ENCODE measurements at places on chromosomes 13 and 19.

DNA sequence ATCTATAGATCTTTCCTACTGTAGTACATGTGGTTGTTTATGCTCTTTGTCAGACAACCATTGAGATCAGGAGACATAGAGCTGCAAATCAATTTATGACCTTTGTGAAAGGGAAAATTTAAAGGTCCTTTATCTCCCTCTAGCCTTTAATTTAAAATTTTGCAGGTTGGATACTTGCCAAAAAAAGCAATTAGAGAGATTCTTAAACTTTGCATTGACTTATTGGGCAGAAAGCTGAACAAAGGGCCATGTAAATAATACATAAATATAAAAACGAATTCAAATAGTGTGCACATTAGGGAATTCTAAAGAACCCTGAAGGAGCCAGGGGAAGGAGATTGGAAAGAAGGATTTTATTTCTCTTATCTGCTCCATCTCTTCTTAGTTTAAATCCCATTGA is 22.0 kb upstream of the RB1 start:
- no peak for DNase-seq

DNA sequence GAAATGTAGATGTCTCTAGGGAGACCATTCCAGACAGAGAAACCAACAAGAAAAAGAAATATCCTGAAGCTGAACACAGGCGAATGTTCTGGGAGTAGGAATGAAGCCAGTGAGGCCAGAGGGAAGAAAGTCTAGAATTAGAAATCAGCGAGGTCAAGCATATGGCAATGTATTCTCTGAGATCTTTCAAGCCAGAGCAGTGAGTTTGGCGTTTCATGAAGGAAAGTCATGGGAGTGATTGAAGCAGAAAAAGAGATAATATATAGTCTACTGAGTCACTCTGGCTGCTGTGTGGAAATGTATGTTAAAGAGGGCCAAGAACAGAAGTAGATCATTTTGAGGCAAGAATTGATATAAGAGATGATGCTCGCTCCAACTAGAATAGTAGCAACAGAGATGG is 576.0 kb downstream of the PCDH17 start:
- no peak for DNase-seq

- no peak for DNase-seq
Measured at GRCh38 chr19:44572581-44572900, 40.8 kb upstream of the IGSF23 start.

DNA sequence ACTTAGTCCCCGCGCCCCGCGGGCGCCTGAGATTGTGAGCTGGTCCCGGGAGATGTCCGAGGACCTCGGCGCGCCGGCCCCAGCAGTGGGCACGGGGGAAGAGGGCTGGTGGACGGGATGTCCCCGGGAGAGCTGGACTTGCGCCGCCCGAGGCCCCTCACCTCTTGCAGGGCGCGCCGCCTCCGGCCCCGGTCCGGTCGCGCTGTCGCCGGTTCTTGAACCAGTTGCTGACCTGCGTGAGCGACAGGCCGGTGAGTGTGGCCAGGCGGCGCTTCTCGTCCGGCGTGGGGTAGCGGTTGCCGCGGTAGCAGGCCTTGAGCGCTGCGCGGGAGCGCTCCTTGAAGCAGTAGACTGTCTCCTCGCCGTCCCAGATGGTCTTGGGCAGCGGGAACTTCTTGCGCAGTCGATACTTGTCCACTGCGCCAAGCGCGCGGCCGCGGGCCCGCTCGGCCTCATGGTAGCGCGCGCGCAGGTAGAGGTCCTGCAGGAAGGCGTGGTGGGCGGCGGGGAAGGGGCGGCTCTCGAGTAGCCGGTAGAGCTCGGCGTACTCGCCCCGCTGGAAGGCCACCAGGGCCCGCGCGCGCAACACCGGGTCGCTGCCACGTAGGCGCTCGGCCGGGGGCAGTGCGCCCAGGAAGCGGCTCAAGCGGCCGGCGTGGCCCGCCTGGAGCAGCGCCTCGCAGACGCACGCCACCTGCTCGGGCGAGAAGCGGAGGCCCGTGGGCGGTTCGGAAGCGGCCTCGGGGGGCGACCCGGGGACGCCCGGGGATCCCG is 984 bp downstream of the SIX5 start:
- DNase-seq, result no peak

- no peak for DNase-seq
Measured at GRCh38 chr13:45403081-45403480, 15.1 kb downstream of the SLC25A30 start.

GRCh38 chr13:30453727-30454126 is 12.0 kb downstream of the HMGB1 start:
- DNase-seq, result no peak

GRCh38 chr13:20141238-20142022 is 19.4 kb downstream of the GJA3 start:
- no peak for DNase-seq

DNA sequence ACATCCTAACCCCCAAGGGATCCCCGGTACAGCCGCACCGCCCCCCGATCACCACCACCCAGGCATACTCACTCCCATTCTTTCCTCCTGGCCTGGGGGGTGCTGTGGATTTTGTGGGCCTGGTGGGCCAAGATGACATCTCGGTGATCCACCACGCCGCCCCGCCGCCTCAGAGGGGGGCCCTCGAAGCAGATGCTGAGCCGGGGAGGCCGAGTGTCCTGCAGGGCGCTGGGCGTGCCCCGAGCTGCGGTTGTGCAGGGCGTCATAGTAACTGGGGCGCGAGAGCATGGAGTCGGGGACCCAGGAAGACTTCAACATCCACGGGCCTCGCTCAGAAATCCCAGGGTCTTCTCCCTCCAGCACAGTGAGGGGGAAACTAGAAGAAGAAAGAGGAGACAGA is 93.4 kb upstream of the CACNA1A start:
- no peak for DNase-seq

GRCh38 chr13:32309312-32310133 is 5.6 kb downstream of the ZAR1L start:
- no peak for DNase-seq

DNA sequence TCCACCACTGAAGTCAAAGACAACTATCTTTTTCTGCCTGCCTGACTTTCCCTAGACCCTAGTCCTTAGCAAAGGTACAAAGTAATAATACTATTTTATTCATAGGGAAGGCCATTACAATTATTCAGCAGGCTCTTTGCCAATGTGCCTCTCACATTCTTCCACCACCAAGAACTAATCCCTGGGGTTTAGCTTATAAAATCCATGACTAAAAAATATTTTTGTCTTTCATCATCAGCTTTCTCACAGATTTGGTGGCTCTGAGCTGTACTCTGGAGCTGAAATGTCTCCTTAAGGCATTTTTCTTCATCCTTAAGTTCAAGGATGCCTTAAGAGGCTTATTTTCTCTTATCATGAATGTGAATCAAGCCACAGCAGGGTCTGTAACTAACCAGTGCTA is 96.1 kb downstream of the OXGR1 start:
- no peak for DNase-seq

GRCh38 chr13:76825430-76825829 is 60.8 kb downstream of the KCTD12 start:
- DNase-seq, result no peak

- DNase-seq, result no peak
Measured at GRCh38 chr13:60990032-60990733, 425.5 kb downstream of the PCDH20 start.

DNA sequence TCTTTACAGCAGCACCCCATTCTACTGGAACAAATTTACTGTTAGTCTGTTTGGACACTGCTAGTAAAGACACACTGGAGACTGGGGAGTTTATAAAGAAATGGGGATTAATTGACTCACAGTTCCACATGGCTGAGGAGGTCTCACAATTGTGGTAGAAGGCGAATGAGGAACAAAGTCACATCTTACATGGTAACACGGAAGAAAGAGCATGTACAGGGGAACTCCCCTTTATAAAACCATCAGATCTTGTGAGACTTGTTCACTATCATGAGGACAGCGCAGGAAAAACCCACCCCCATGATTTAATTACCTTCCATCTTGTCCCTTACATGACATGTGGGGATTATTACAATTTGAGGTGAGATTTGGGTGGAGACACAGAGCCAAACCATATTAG is 1204.2 kb downstream of the SLITRK1 start:
- no peak for DNase-seq

GRCh38 chr13:95056266-95056665 is 245.0 kb downstream of the ABCC4 start:
- no peak for DNase-seq

DNA sequence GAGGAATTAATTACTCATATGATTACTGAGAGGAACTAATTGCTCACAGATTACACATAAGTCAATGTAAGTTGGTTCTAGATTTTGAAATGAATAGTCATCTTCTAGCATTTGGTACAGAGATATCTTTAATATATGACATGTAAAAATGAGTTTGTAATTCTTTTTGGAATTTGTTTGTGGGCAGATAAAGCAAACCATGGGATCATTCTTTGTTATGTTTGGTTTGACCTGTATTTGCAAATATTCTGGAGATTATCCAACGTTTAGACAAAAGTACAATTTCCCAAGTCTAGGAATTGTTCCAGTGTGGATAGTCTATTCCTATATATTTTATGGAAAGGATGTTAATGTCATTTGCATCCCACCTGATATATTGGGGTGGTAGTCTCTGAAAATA is 309.6 kb upstream of the EDNRB start:
- no peak for DNase-seq

DNA sequence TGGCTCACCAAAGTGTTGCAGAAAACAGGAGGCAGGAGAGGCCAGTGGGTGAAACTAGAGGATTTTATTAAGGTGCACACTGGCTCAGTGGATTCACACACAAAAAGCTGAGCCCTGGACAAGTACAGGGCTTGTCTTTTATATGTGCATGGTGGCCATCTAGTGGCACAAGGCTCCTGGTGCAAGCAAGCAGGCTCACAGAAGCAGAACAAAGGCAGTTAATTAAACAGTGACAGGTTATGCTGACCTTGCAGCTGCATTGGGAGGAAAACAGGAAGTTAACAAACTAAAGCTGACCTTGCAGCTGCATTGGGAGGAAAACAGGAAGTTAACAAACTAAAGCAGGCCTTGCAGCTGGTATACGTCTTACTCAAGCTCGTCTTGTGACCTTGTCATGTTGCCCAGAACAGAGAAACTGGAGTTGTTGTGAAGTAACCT is 65.3 kb upstream of the ZNF681 start:
- DNase-seq, result peak; percentile 9

- DNase-seq, result no peak
Measured at GRCh38 chr13:83906240-83906820, 24.1 kb upstream of the SLITRK1 start.

GRCh38 chr13:31225998-31226675 is 26.4 kb downstream of the B3GLCT start:
- no peak for DNase-seq

DNA sequence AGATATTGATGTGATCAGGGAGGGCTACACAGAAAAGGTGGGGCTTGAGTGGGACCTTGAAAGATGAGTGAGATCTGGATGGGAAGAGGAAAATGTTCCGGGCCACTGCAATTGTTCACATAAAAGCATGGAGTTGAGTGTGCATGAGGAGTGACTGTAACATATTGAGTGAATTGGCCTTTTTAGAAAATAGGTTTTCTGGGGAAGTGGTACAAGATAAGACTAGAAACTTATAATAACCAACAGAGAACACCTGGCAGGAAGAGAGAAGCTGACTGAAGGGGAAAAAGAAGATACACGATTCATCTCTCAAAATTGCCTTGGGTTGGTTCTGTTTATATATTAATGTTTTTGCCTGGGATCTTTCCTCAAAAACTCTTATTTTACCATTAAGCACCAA is 32.2 kb downstream of the SLC10A2 start:
- no peak for DNase-seq

DNA sequence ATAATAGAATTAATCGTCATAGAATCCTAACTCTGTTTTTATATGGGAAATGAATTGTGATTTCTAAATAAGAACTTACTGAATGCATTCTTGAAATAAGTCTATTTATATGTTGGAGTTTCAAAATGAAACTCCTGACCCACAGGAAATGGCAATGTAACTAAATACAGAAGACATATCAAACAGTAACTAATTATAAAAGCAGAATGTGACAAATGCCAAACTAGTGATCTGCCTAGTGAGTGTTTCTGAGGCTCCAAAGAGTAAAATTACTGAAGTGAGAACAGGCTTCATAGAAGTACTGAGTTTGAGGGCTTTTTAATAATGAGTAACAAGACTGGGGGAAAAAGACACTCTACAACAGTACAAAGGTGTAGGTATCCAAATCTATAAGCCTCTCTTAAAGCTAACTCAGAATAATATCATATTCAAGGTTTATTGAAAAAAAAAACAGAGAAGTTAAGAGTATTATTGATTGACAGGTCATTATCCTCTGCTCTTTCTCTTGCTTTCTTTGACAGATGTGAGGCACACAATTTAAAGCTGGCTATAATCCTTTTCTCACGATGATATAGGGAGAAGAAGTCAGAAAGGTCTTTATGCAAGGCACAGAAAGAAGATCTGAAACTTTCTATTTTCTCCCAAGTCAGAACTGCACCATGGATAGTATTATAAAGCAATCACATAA is 17.4 kb upstream of the ATXN8OS start:
- no peak for DNase-seq

DNA sequence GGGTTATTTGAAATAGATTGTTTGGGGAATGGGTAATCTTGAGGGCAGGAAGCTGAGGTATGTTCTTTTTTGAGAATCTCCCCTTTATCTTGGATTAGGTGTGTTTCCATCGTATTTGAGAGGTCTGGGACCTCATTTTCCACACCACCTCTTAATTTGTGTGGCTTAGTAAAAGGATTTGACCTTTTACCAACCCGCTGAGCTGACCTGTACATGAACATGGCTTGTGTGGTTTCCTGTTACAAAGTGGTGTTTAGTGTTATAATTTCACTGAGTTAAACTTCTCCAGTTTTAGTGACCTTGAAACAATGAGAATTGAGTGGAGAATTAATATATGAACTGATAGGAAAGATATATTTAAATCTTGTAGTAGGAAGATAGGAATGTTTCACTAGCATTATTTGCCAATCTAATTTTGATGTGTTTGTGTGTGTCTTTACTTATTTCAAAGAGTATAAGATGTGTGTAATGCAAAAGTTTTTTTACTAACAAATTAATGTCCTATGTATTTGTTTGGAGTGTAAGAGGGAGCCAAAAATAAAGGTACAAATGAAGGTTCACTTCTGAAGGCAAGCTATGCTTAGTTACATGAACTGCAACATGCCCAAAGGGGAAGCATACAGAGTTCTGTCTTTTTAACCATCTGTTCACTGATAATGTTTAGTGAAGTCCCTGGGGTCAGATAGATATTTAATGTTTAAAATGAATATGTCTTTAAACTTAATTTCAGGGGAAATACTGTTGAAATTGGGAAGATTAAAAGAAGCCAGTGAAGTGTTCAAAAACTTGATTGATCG is 17.1 kb downstream of the NAA16 start:
- no peak for DNase-seq

- no peak for DNase-seq
Measured at GRCh38 chr19:28235606-28236125, 977.3 kb downstream of the UQCRFS1 start.

Measured in naive thymus-derived CD4-positive, alpha-beta T cell (primary cell).